ENCODE measurements at places on chromosomes 1 and 21.

GRCh38 chr1:197103300-197103699, 36.2 kb upstream of the F13B start:
- no peak for DNase-seq

DNA sequence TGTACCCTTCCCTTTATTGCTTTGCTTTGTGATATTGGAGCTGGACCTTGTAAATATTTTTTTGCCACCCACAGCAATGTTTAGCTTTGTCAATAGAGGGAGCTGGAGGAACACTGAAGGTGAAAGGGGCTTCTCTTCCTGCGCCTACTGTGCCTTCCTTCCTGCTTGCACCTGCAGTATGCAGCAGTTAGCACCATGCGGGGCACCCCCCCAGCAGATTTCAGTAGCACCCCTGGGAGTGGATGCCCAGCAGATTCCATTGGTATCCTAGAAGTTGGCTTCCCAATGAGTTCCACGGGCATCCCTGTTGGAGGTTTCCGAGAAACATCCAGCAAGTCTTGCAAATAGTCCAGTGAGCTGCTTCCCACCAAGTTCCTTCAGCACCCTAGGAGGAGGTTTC, 25.6 kb downstream of the S100A10 start:
- peak; percentile 60 for DNase-seq

DNA sequence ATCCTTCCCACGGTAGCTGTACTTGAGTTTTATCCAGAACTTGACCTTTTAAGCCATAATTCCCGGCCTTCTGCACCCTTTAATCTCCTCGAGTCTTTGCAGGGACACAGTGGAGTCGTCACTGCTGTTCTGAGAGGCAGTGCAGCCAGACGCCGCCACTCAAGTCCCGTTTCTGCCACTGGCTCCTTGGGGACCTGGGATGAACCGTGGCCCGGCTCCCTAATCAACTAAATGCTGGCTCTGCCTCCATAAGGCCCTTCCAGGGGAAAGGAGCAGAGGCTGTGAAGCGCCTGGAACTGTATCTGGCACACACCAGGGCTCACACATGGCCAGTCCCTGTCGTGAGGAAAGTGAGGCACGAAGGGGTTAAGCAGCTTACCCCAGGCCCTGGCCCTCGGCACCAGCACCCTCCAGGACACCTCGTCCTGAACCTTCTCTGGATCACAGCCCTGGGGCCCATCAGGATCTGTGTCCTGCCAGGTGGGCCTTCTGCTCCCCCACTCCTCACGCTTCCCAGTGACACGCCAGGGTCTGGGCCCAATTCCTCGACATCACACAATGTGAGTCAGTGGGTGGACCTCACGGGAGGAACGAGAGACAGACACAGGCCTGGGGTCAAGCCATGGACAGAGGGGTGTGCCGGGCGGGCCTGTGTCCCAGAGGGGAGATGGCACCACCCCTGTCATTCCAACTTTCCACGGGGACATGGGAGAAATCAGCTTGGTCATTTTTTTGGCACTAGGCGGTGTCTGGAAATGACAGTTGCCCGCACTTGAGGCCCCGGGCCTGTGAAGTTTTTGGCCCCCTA, 23.5 kb upstream of the C1orf174 start:
- DNase-seq: no peak

DNA sequence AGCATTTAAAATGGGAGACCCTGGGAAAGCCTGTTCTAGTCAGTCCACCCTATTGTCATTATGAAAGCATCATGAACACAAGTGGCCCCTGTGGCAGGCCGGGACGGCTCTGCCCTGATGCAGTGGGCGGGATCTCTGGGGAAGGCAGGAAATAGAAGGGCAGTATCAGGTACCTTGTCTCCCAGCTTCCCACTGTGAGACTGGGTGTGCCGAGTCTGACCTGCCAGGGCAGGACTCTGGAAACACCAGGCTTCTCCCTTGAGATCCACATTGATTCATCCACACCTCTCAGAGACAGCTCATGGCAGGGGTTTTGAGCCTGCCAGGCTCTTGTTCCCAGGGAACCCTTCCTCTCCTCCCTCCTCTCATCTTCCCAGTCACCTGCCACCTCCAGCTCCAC, 24.5 kb upstream of the GNPAT start:
- DNase-seq: no peak

DNA sequence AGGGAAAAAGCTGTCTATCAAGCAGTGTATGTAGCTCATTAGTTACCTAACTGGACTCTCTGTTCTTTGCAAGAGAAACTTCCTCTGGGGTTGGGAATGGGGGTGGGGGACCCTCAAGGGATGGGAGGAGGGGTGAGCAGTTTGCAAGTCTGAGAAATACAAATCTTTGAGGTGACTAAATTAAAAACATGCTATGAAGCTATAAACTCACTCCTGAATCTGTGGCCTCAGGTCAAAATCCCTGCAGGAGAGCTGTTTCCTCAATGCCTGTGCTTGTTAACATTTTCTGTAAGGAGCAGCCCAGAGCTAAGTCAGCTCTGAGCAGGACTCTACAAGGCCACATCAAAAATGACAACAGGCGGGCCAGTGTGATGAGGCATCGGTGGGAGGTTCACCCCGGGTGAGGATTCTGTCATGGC, 32.8 kb upstream of the PTPRC start:
- peak; percentile 79 for DNase-seq

- no peak for DNase-seq
Observed at GRCh38 chr1:68157416-68157815, 74.9 kb downstream of the WLS start.

GRCh38 chr1:228058172-228058948, 24.1 kb upstream of the ARF1 start:
- no peak for DNase-seq

- peak; percentile 31 for DNase-seq
Observed at GRCh38 chr1:103218821-103219220, 110.5 kb upstream of the COL11A1 start.

DNA sequence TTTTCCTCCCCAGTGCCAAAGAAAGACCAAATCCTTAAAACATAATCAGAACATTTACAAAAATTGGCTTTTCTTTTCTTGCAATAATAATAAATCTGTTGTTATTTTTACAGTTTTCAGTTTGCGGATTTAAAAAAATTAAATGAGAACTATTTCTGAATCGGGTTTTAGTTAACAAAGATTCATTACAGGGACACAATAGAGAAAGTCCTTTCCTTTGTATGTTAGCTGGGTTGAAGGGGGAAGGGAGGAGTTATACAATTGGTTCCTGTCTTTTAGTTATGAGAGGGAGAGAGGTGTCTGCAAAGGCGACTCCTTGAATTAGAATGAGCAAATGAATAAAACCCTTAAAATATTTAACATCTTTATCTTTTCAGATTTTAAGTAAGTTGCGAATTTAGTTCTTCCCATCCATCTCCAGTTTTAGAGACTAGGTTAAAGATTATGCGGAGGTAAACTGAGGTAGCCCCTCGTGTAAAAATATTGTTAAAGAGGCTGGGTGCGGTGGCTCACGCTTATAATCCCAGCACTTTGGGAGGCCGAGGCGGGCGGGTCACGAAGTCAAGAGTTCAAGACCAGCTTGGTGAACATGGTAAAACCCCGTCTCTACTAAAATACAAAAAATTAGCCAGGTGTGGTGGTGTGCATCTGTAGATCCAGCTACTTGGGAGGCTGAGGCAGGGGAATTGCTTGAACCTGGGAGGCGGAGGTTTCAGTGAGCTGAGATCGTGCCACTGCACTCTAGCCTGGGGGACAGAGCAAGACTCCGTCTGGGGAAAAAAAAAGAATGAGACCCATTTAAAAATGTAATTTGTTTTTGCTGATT, 3.9 kb downstream of the SPEN start:
- no peak for DNase-seq

DNA sequence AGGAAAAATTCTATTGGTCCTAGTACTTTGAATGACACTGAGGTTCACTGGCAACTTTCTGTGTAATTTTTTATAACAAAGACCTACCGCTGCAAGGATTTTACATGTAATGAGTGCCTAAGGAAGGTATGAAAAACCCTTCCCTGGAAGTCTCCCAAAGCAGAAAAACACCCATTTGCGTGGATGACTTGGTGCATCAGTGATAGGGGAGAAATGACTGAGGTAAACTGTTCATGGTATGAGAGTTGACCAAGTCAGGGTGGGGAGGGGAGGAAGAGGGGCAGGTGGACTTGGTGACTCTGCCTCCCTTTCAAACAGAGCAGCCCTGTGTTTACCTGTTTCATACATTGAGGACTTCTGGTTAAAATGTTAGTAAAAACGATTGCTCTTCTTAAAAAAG, 78.8 kb upstream of the IPO9 start:
- no peak for DNase-seq

DNA sequence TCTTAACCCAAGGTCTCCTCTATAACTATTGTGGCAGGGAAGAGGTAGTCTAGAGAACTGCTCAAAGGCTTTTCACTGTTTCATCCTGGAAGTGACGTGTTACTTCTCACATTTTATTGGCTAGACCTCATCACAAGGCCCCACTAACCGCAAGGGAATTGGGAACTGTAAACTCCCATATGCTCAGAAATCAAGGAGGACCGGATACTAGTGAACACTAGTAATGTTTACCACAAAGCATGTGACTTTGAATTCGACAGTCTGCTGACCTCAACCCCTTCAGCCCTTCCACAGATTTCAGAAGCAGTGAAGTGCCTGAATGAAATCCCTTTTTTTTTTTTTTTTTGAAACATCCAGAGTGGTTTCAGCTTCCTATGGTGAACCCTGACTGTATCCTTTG, 3.4 kb upstream of the EEIG2 start:
- no peak for DNase-seq

DNA sequence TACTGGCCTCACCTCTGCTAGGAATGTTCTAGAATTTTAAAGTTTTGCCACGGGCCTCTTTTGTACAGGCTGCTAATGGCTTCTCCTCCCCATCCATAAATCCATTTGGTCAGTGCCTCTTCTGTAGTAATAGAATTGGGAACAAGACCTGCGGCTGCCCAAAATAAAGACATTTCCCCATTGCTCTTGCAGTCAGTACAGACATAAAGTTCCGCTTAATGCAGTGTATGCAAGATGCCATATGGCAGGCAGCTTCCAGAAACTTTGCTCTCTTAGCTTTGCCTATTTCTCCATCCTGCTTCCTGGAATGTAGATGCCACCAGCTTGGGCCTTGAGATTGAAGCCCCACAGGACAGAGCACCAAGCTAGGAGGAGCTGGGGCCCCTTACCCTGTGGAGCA, 3.7 kb upstream of the SLC2A5 start:
- no peak for DNase-seq

DNA sequence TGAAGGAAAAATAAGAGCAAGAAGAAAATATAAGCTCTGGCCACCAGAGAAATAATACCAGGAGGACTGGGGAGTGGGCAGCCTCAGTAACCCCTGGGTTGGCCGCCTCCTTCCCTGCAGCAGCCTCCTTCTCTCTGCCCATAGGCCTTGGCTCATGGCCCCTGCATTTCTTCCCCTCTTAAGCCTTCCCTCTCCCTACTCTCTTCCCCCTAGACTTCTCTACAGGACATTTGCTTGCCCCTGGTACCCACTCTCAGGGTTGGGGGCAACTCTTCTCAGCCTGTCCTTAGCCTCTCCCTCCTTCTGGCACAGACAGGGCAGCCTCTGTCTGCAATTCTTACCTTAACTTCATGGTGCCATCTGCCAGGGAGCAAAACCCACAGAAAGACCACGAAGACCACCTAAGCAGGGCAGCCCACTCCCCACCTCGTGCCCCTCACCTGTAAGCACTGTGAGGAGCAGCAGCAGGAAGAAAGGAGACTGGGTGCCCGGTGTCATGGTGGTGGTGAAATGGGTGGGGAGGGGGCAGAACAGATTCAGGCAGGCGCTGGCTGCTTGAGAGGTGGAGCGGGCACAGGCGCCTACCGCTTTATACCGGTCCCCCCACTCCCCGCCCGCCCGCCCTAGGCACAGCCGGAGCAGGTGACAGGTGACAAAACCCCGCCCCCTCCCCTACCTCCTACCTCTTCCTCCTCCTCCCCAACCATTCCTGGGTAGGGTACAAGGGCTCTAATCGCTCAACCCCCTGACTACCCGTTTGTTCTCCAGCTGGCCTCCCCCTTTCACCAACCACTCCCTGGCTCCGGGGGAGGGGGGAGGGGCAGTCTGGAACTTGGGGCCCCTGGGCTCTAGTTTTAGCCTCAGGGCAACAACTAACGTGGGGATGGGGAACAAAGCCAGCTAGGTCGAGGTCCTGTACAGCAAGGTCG, 15.1 kb downstream of the THBS3 start:
- no peak for DNase-seq

DNA sequence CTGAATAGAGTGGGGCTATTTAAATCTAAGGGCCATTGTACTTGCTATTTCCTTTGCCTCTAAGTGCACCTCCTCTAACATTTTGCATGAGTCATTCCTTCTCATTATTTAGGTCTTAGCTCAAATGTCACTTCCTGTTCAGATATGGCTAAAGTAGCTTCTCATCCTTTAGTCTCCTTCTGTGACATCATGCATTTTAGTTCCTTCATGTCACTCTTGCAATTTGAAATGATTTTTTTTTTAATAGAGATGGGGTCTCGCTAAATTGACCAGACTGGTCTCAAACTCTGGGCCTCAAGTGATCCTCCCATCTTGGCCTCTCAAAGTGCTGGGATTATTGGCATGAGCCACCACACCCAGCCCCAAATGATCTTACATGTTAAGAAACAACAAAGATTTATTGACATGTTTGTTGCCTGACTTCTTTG, 6.6 kb downstream of the TBX19 start:
- DNase-seq: peak; percentile 60

DNA sequence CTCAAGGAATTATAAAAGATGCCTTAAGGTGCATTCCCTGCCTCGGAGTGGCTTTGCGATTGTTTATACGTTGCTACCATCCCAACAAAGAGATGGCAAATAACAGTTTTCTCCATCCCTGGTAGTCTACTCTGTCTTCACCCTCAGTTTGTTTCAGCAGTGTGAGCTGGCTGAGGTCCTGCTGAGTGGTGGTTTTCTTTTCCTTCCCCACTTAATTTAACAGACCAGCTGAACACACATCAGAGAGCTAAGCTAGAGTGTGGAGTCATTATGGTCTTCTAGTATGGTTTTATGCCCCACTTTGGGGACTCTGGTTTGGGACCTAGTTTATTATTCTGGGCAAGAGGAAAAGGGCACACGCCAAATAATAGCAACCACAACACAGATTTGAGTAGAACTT, 2.2 kb downstream of the PIGV start:
- no peak for DNase-seq

- DNase-seq: peak; percentile 67
Observed at GRCh38 chr1:150560011-150560438, 10.8 kb downstream of the ADAMTSL4 start.

DNA sequence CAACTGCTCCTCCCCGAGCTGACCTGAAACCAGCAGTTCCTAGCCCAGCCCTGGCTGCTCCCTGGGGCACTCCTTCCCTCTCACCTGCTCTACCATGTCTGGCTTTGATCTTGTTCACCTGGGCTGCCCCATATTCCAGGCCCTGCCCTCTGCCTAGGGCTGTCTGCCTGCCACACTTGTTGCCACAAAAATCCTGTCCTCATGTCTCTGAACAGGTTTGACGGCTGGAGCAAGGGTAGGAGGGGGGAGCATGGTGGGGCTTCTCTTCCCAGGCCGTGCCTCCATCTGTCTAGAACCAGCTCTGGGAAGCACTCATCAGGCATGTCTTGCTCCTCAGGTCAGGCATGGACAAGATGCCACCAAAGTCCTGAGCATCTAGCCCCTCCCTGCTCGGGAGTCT, 44.3 kb upstream of the WNT2B start:
- no peak for DNase-seq
